GM12892 (cell line): ENCODE measurements at places on chromosomes 12 and 14.

- DNase-seq: no peak
Observed at GRCh38 chr12:102913453-102914226, 3.4 kb downstream of the PAH start.

DNA sequence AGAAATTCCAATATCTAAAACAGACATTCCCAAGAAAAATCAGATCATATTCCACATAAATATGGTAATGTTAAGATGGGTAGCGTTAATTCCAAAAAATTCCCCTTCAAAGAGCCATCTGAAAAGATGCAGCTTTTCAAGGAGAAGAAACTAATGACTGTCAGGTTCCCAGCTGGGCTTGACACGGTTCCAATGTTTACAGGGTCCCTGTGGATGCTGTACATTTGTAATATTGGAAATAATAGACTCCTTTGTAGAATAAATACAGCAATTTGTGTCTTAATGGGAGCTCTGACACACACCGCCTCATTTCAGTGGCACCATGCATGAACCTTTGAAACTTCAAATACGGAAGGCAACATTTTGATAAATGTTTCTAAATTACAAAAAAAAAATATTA, 140.6 kb downstream of the ITPR2 start:
- DNase-seq: no peak

- peak; percentile 16 for DNase-seq
Observed at GRCh38 chr14:31926123-31926522, 151.0 kb upstream of the ARHGAP5 start.

- no peak for DNase-seq
Observed at GRCh38 chr12:67942724-67943123, 46.5 kb upstream of the IFNG-AS1 start.

GRCh38 chr14:71089971-71090370, 182.7 kb downstream of the PCNX1 start:
- DNase-seq: no peak

GRCh38 chr12:129351481-129351880, 498.2 kb downstream of the GLT1D1 start:
- DNase-seq: no peak

- no peak for DNase-seq
Observed at GRCh38 chr14:34605461-34605860, 24.5 kb downstream of the SNX6 start.

DNA sequence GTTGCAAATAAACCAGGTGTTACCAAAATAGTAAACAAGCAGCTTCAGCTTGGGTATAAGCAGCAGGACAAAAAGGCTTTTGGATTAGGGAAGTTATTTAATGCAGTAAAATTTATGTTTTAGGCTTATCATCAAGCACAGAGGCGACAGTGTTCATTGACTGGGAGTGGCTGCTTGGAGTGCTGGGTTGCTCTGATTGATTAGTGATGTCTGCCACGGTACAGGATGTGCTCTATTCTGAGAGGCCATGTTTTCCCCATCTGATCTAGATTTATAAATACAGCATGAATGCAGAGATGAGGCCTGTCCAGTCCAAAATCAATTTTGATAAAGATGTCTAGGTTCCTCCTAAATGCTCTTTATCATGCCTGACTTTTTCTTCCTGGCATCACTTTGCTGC, 83.5 kb downstream of the MAP1LC3B2 start:
- no peak for DNase-seq

- no peak for DNase-seq
Observed at GRCh38 chr12:89995870-89996269, 287.2 kb upstream of the ATP2B1 start.

DNA sequence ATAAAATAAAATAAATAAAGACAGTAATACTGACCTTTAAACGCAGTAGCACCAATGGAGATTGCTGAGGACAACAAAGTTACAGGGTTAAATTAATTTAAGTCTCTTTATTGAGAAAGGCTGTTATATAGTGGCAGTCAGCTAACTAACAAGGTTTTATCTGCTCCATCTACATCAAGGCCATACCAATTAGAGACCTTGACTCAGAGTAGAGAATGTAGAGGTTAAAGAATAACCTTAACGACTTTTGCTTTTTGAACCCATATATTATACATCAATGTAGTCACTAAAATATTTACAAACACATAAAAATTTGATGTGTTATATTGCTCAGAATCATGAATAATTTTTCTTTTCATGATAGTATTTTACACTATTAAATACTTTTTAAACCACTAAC, 21.6 kb downstream of the OSBPL8 start:
- no peak for DNase-seq

GRCh38 chr12:113048716-113049127, 7.8 kb upstream of the DTX1 start:
- no peak for DNase-seq

- peak; percentile 9 for DNase-seq
Observed at GRCh38 chr12:78863482-78864402, 832 bp upstream of the SYT1 start.

- DNase-seq: no peak
Observed at GRCh38 chr12:52331039-52331438, 9.8 kb upstream of the KRT83 start.

GRCh38 chr12:5185435-5186069, 141.9 kb downstream of the KCNA5 start:
- no peak for DNase-seq

DNA sequence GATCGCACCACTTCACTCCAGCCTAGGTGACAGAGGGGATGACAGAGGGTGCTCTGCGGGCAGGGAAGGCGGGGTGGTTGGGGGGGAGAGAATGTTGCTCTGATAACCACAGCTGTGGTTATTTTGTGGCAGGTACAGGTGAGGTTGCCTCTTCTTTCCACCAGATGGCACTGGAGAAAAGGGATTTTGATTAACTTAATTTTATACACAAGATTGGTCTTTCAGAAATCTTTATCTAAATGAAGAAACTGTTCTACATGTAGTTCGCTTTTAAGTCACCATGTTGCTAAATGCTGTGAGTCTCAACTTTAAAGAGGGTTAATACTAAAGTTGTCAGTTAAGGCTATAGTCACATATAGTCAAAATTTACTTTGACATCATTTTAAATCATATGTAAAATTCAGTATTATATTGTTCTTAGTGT, 25.7 kb downstream of the FGF23 start:
- DNase-seq: no peak
